ENCODE measurements at places on chromosomes 11 and 22.

GRCh38 chr11:12079726-12080556 is 30.4 kb upstream of the MICAL2 start:
- DNase-seq: no peak

DNA sequence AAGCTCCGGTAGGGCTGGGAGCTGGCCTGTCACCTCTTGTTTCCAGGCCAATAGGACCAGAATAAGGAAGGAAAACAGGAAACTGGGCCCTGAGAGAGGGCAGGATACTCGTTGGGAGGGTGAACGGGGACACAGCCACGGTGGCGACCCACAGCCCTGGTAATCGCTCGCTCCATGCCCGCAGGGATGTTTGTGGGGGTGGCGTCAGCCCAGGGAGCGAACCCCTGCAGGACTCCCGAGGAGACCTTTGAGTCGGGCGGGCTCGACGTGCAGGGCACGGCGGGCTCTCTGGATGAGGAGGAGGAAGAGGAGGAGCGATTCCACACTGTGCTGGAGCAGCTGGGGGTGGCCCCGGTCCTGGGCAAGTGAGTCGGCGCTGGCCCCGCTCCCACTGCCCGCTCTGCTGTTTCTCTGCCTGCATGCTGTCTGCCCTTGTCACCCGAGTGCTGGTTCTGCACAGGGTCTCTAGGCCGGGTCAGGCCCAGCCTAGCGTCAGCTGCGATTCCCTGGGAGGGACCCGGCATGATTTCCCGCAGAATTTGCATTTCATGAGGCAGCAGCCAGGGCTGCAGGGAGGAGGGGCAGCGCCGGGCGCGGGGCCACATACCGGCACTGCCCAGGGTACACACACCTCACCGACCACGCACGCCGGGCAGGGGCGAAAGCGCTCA is 1.6 kb downstream of the CRACR2B start:
- no peak for DNase-seq

- DNase-seq: no peak
Observed at GRCh38 chr11:133945087-133945974, 11.4 kb downstream of the IGSF9B start.

DNA sequence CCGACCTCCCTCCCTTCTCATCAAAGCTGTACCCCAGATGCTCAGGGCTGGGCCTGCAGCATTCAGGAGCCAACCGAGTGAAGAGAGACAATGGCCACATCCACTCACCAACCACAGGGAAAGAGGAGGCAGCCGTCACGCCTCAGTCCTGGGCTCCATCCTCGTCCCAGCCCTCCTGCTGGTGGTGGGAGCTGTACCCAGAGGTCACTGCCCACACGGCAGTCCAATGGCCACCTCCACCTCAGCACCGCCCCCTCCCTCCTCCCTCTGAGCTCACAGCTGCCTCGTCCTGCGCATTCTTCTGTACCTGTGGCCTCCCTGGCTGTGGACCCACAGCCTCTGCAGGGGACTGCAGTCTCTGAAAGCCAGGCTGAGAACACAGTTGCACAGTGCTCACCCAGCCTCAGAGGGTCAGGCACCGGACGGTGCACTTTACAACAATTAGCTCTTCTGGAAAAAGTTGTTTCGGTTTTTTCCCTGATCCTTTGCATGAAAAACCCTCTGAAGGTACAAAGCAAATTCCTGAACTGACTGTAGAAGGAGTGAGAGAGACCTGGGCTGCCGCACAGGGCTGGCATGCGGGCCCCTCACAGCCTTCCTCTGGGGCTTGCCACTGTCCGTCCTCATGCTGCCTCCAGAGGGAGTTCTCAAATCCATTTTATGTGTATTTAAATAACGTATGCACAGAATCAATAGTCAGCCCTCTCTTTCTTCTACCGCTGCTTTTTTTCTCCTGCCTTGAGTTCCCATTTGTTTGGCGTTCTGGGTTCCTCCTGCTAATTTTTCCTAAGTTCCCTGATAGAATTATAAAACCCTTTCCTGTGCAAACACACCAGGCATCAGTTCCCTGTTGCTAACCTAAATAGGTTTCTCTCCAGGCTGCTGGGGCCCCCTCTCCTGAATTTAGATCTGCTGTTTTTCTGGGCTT is 52.7 kb downstream of the PHF21B start:
- DNase-seq: no peak

GRCh38 chr11:68503792-68504191 is 43.2 kb downstream of the PPP6R3 start:
- DNase-seq: no peak

GRCh38 chr11:107043242-107044006 is 25.1 kb upstream of the GUCY1A2 start:
- no peak for DNase-seq

All from left forelimb (tissue), 1 donor.